Activated CD8-positive, alpha-beta memory T cell treated with anti-CD3 and anti-CD28 coated beads for 24 hours (primary cell): ENCODE measurements at places on chromosomes 7 and 10.

DNA sequence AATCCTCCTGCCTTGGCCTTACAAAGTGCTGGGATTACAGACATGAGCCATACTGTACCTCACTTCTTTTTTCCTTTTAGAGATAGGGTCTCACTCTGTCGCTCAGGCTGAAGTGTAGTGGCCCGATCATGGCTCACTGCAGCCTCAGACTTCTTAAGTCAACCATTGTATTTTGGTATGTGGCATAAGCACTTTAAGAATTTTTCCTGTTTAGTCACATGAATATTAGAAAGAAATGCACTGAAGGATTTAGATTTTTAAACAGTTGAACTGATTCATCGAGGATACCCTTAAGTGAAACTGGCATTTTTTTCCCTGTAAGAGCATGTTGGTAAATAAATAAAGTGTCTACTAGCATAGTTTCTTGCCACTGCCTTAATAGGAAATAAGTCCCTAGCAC is 319.3 kb upstream of the CACNA2D1 start:
- no peak for DNase-seq

GRCh38 chr10:69792341-69792740 is 9.4 kb upstream of the COL13A1 start:
- DNase-seq = no peak

GRCh38 chr10:124827474-124827873 is 25.9 kb downstream of the ABRAXAS2 start:
- DNase-seq = no peak

GRCh38 chr7:17963281-17963680 is 23.0 kb upstream of the SNX13 start:
- no peak for DNase-seq

DNA sequence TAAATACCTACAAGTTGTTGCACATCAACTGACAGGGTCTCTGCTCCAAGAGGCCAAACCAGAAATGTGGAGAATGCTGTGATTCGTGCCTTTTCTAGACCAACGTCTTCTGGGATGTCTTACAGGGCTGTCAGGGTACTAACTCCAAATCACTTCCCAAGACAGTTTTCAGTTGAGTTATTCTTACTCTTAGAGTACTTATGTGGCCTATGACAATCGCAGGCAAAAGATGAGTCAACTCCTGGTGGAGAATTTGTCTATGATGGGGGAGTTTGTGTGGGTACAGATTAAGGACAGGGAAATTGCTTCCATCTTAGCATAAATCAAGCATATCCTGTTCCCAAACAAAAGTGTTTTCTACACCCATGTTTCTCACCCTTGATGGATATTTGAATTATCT is 734.8 kb downstream of the TNS3 start:
- no peak for DNase-seq

- peak; percentile 71 for DNase-seq
Observed at GRCh38 chr10:132162021-132162531, 24.7 kb upstream of the DPYSL4 start.
